Ascending aorta (tissue), 2 donors: ENCODE measurements at places on chromosomes 4 and X. TPM values are rescaled to one million over a fixed set of nuclear protein-coding genes. Genes with fewer than 3 reads are reported as not detected.

ETNPPL gene
- not detected for total RNA-seq

ANKRD37 gene
- 1.9 TPM for total RNA-seq

EXOC1L gene
- total RNA-seq = not detected

PRMT9 gene
- total RNA-seq = 1.6 TPM

- no peak for DNase-seq
- no peak overlapping the region for H3K27ac ChIP-seq
- no peaks in the 10 kb centered on the region for H3K36me3 ChIP-seq
- H3K4me1 ChIP-seq = no peaks in the 10 kb centered on the region
- H3K4me3 ChIP-seq = no peak overlapping the region
- H3K27me3 ChIP-seq = no peaks in the 10 kb centered on the region
These were observed 7.6 kb upstream of the HTRA3 start for GRCh38 chr4:8261851-8262535.

- H3K27me3 ChIP-seq = no peaks in the 10 kb centered on the region
- H3K36me3 ChIP-seq = no peaks in the 10 kb centered on the region
- H3K4me1 ChIP-seq = no peaks in the 10 kb centered on the region
- no peak overlapping the region for H3K27ac ChIP-seq
These were observed 1258.4 kb downstream of the FAM133A start for GRCh38 chrX:94932278-94932965.

DNA sequence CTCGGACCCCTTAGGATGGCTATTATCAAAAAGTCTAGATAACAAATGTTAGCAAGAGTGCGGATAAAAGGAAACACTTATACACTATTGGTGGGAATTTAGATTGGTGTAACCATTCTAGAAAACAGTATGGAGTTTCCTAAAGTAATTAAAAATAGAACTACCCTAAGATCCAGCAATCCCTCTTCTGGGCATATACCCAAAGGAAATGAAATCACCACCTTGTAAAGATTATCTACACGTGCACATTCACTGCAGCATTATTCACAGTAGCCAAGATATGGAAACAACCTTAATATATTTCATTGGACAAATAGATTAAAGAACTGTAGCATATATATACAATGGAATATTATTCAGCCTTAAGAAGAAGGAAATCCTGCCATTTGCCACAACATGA is 462.4 kb downstream of the IQCM start:
- no peaks in the 10 kb centered on the region for H3K36me3 ChIP-seq
- H3K27ac ChIP-seq = no peak overlapping the region
- H3K4me1 ChIP-seq = no peaks in the 10 kb centered on the region

DNA sequence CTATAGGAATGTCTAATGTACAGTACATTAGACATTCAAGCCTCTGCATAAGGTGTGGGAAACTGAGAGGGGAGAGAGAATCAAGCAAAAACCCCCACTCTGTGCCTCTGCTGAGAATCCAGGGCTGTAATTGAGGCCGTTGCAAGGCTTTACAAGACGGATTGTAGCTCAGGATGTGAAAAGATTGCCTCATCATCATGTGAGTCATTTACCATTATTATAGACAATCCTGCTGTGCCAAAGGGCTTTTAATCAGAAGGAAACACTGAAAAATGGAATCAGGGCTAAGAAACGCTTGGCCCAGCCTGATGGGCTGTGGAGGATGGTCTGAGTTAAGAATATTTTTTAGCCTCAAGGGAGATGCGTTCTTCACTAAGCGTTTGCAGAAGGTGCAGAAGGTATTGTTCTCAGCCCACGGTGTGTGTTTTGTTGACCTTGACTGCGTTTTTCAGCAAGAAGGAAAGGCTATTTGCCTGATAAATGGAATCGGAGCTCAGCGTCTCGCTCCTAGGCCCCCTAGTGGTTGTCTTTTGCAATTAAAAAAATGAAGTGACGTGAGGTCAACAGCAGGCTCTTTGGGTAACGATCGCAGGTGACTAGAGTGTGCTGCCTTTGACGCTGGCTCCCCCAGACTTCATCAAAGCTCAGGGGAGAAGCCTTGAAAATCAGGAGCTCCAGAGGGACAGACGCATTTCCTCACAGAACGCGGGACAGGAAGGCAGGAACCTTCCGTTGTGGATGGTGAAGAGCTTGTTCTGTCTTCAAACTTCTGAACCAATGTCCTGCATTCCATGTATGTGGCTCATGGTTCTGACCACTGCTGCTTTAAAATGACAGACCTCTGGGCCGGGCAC is 18.1 kb upstream of the CHRNA9 start:
- H3K4me1 ChIP-seq = no peaks in the 10 kb centered on the region
- DNase-seq = no peak
- no peaks in the 10 kb centered on the region for H3K27me3 ChIP-seq

GRCh38 chr4:1261107-1261928 is 12.4 kb upstream of the CTBP1 start:
- no peak overlapping the region for H3K27ac ChIP-seq
- H3K4me1 ChIP-seq = no peaks in the 10 kb centered on the region
- H3K36me3 ChIP-seq = no peaks in the 10 kb centered on the region
- no peak for DNase-seq
- no peak overlapping the region for H3K4me3 ChIP-seq

- no peaks in the 10 kb centered on the region for H3K36me3 ChIP-seq
- H3K27ac ChIP-seq = no peak overlapping the region
- no peak overlapping the region for H3K4me3 ChIP-seq
These were observed 54.2 kb downstream of the RHOXF2B start for GRCh38 chrX:120023259-120023658.

GRCh38 chr4:153345012-153345981 is 809 bp downstream of the MND1 start:
- H3K27ac ChIP-seq = peak overlapping the region; percentile 17
- no peaks in the 10 kb centered on the region for H3K4me1 ChIP-seq
- no peak for DNase-seq
- no peaks in the 10 kb centered on the region for H3K36me3 ChIP-seq
- H3K27me3 ChIP-seq = no peaks in the 10 kb centered on the region

DNA sequence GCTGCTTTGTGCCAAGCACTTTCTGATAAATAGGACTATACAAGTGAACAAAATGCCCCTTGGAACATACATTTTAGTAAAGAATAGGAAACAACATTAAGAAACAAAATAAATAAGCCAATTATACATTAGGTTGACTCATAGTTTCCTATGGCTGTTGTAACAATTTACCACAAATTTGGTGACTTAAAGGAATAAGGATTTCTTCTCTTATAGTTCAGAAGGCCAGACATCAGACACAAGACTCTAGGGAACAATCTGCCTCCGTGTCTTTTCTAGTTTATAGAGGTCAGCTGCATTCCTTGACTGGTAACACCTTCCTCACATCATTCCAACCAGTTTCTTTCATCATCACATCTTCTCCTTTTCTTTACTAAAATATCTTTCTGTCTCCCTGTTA is 235.9 kb upstream of the PCDH18 start:
- H3K27me3 ChIP-seq = no peaks in the 10 kb centered on the region
- no peak overlapping the region for H3K4me3 ChIP-seq
- H3K36me3 ChIP-seq = no peaks in the 10 kb centered on the region
- DNase-seq = no peak
- no peak overlapping the region for H3K27ac ChIP-seq
- H3K4me1 ChIP-seq = no peaks in the 10 kb centered on the region

- no peak overlapping the region for H3K4me3 ChIP-seq
- H3K27ac ChIP-seq = no peak overlapping the region
- no peaks in the 10 kb centered on the region for H3K4me1 ChIP-seq
These were observed 36.8 kb upstream of the OCIAD2 start for GRCh38 chr4:48943387-48943786.

- no peaks in the 10 kb centered on the region for H3K4me1 ChIP-seq
- H3K27ac ChIP-seq = no peak overlapping the region
- no peak overlapping the region for H3K4me3 ChIP-seq
- DNase-seq = no peak
- H3K36me3 ChIP-seq = peaks cover 94% of the 10 kb centered on the region
These were observed 29.9 kb upstream of the MSANTD1 start for GRCh38 chr4:3218824-3219760.
